ENCODE measurements at places on chromosomes 3 and 15. TPM values are rescaled to one million over a fixed set of nuclear protein-coding genes. Genes with fewer than 3 reads are reported as not detected.

The ZWILCH gene
- total RNA-seq, result 21.8 TPM

The EPM2AIP1 gene
- 20.0 TPM for total RNA-seq

The CDCP1 gene
- 7.1 TPM for total RNA-seq

The TSEN2 gene
- total RNA-seq, result 11.9 TPM

The HDGFL3 gene
- 26.7 TPM for total RNA-seq

The ACOX2 gene
- total RNA-seq, result not detected

The HIGD2B gene
- total RNA-seq, result 0.22 TPM

The GOLGA8G gene
- not detected for total RNA-seq

The CHMP2B gene
- total RNA-seq, result 22.5 TPM

The FHIT gene
- 83.4 TPM for total RNA-seq
